ENCODE measurements at places on chromosomes 5 and 9.

GRCh38 chr9:136090768-136091581, 4.1 kb downstream of the NACC2 start:
- no peak for DNase-seq

- DNase-seq = no peak
Observed at GRCh38 chr9:70811638-70812037, 309.8 kb downstream of the TRPM3 start.

DNA sequence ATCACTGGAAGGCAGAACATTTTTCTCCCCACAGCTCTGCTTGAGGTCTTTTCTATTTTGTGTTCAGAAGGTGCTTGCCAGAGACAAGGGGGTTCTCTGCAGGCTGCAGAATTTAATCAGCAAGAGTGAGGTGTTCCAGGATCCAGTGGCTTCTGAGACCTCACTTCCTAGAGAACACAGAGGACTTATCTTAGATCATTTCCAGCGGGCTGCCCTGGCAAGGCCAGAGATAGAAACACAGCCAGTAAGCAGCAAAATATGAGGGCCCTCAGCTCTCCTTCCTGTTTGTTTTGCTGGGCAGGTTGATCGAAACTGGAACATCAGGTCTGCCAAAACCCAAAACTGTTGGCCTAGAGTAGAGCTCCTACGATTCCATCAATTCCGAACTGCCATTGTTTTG, 187.3 kb downstream of the DIRAS2 start:
- DNase-seq = no peak

DNA sequence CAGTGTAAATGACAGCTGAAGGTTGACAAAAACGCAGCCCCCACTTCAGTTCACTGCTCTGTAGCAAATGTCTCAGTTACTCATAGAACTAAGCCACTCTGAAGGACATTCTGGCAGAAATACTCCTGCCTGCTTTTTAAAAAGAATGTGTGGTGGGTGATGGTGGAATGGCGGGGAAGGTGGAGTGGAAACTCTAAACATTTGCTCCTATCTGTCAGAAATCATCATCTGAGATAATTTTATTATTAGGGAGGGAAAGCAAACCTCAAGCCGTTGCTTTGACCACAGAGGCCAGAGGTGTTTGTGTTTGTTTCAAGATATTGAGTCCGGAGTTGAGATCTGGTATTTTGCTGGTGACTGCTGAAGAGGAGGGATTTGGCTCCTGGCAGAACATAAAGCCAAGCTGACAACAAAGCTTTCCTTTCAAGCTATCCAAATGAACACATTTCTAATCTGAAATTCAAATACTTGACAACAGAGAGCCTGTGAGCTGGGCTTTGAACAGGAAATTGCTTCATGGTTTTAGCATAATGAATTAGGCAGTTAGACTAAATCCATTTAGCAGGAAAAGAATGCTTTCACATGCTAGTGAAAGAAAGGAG, 362.7 kb downstream of the CSNK1G3 start:
- DNase-seq = no peak

DNA sequence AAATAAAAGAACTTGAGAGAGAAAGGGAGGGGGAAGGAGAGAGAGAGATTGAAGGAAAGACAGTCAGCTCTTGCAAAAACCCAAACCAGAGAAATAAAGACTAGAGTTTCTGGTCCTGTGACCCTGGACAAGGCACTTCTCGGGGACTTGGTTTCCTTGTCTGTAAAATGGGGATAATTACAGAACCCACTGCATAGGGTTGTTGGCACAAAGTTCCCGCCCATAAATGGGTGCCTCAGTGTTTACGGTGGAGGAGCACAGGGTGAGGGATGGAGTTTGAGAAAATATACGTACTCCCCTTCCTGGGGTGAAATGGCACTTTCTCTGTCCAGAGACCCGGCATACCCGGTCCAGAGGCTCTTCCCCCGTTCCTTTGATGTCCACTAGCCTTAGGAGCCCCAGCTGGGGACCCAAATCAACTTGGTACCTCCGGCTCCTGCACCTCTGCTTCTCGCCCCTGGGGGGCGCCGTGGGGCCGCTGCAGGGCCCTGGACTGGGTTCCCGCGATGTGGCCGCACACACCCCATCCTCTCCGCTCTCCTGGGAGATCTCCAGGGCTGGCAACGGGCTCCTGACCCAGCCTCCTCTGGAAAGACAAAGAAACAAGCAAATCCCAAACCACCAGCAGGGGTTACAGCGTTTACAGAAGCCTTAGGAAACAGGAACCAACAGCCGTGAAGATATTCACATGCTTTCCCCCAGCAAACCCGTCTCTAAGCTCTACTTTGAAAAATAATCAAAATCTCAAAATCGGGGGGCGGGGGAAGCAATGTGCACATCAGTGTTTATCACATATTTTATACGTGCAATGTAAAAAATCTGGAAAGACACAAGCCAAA, 26.3 kb downstream of the PTGES start:
- peak; percentile 16 for DNase-seq

GRCh38 chr9:91917436-91917835, 32.6 kb downstream of the ROR2 start:
- no peak for DNase-seq

DNA sequence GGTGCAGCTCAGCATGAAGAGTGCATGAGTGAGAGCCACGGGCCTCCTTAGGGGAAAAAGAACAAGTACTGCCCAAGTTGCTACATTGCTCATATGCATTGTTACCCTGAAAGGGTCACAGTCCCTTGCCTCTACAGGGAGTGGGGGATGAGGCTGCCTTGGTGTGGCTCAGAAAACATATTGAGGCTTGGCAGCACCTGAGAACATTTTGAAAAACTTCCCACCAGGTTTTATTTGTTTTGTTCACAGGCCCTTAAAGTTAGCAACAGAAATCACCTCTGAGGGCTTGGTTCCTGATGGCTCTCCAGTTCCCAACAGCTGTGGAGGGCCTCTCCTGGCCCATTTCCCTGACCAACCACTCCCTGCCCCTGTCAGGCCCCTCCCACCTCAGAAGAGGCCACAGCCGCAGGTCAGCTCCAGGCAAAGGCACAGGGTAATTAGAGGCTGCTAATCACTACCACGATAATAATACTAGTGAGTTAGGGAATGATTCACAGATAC, 90.7 kb upstream of the ADRA1B start:
- no peak for DNase-seq

- no peak for DNase-seq
Observed at GRCh38 chr9:7119612-7120011, 361.8 kb downstream of the KDM4C start.

DNA sequence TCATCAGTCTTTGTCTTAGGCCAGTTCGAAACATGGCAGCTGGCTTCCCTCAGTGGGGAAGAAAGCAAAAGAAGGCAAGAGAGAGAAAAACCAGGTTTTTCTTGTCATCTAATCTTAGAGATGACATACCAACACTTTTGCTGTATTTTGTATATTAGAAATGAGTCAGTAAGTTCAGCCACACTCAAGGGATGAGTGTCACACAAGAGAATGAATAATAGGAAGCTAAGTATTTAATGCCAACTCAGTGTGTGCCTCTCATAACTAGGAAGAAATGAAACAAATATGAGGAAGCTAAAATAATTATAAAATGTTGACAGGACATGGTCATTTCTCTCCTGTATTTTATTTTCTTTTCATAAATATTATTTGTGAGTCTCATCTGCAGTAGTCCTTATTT, 65.3 kb downstream of the CDH12 start:
- DNase-seq = no peak

- DNase-seq = no peak
Observed at GRCh38 chr5:129474544-129474943, 14.4 kb downstream of the ADAMTS19 start.

- no peak for DNase-seq
Observed at GRCh38 chr5:548256-548655, 24.0 kb upstream of the SLC9A3 start.

- DNase-seq = no peak
Observed at GRCh38 chr5:124876566-124876965, 130.1 kb upstream of the ZNF608 start.

DNA sequence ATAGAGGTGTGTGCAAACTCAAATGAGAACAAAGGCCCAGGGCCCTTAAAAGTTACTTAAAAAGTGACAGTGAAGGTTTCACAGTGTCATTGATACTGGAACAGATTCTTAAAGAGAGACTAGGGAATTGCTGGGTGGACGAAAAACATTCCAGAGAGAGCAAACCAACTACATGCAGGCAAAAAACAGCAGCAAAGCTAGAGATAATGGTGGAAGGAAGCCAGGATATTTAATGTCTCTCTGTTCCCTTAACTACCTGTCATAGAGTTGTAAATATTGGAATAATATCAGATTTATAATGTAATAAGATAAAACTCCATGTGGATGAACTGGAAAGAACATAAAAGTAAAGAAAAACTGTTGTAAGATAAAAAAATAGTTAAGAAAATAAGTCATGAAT, 508.6 kb downstream of the TAF11L14 start:
- DNase-seq = no peak

- no peak for DNase-seq
Observed at GRCh38 chr9:14924230-14925219, 14.3 kb upstream of the FREM1 start.

- no peak for DNase-seq
Observed at GRCh38 chr5:147691130-147691529, 91.4 kb downstream of the JAKMIP2 start.

GRCh38 chr5:139113892-139114291, 84.3 kb downstream of the SIL1 start:
- DNase-seq = no peak

GRCh38 chr5:81708889-81709288, 42.0 kb downstream of the SSBP2 start:
- no peak for DNase-seq

- no peak for DNase-seq
Observed at GRCh38 chr9:131276094-131276888, at the start of gene FAM78A. FAM78A (minus strand) TSS chr9:131276510; CDS start chr9:131276179, 331 bp downstream.

- DNase-seq = no peak
Observed at GRCh38 chr5:56003179-56003578, 8.4 kb upstream of the IL6ST start.

DNA sequence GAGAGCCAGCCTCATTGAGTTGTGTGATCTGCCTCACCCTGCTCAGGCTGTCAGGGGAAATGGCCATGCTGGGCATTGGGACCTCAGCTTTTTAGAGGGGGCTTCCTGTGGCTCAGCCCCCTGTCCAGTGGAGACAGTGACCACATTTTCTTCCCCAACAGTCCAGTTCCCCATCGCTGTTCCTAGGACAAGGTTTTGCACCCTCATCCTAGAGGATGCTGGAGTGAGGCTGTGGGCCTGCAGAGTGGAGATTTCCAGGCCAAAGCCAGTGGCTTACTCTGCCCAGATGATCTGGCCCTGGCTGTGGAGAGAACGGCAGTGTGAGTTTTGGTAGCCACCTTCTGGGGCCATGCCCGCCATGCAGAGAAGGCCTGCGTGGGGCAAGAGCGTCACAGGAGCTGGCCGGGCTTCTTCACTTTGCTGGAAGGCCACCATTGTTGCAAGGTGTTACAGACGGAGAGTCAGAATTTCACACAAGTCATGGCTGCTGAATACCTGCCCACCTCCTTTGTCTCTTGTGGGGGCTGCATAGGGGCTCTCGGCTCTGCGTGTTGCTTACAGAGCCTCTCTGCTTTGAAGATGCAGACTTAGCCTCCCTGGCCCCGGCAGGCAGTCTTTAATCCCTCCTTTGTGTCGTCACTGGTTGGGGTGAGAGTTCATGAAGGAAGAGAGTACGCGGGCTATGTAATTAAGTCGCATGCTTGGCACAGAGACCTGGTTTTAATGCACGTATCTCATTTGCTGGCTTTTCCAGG, 35.2 kb upstream of the PITX1 start:
- no peak for DNase-seq
